ENCODE measurements at places on chromosomes 16 and 17. TPM values are rescaled to one million over a fixed set of nuclear protein-coding genes. Genes with fewer than 3 reads are reported as not detected.
A peak's percentile ranks its signal among the peaks of the same experiment; 100 is the strongest.

- H3K27me3 ChIP-seq: no peaks in the 10 kb centered on the region
- no peak overlapping the region for H3K27ac ChIP-seq
These were observed 26.3 kb downstream of the SMURF2 start for GRCh38 chr17:64635647-64636305.

GRCh38 chr17:40614431-40615067 is 33.1 kb downstream of the SMARCE1 start:
- no peaks in the 10 kb centered on the region for H3K36me3 ChIP-seq
- no peak overlapping the region for H3K27ac ChIP-seq
- H3K27me3 ChIP-seq: no peaks in the 10 kb centered on the region
- no peak overlapping the region for H3K4me3 ChIP-seq

GRCh38 chr17:63928172-63928666 is 3.9 kb downstream of the CD79B start:
- H3K36me3 ChIP-seq: no peaks in the 10 kb centered on the region
- H3K27me3 ChIP-seq: no peaks in the 10 kb centered on the region
- no peak overlapping the region for H3K4me3 ChIP-seq
- DNase-seq: no peak
- no peak overlapping the region for H3K27ac ChIP-seq

- no peak overlapping the region for H3K27ac ChIP-seq
- no peak overlapping the region for H3K4me3 ChIP-seq
- no peaks in the 10 kb centered on the region for H3K4me1 ChIP-seq
These were observed 565.6 kb downstream of the WWOX start for GRCh38 chr16:78664811-78665772.

DNA sequence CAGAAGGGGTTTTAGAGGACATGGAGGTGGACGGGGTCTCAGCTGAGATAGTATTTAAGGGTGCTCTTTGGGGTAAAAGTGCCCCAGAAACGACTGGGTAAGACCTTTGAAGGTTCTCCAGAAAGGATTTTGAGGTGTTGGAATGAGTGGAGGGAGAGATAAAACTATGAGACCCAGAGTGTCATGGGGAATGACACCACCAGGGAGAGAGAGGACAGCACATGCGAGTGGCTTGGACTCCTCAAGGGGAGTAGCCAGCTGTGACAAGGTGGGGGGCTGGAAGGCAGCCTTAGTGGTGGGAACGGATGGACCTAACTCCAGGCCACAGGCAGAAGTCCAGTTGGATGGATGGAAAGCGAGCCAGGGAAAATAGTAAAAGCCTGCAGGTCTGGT is 19.2 kb upstream of the PITPNM3 start:
- peak overlapping the region; percentile 4 for H3K27ac ChIP-seq
- no peaks in the 10 kb centered on the region for H3K36me3 ChIP-seq
- H3K27me3 ChIP-seq: no peaks in the 10 kb centered on the region
- H3K4me1 ChIP-seq: no peaks in the 10 kb centered on the region
- H3K4me3 ChIP-seq: no peak overlapping the region

DNA sequence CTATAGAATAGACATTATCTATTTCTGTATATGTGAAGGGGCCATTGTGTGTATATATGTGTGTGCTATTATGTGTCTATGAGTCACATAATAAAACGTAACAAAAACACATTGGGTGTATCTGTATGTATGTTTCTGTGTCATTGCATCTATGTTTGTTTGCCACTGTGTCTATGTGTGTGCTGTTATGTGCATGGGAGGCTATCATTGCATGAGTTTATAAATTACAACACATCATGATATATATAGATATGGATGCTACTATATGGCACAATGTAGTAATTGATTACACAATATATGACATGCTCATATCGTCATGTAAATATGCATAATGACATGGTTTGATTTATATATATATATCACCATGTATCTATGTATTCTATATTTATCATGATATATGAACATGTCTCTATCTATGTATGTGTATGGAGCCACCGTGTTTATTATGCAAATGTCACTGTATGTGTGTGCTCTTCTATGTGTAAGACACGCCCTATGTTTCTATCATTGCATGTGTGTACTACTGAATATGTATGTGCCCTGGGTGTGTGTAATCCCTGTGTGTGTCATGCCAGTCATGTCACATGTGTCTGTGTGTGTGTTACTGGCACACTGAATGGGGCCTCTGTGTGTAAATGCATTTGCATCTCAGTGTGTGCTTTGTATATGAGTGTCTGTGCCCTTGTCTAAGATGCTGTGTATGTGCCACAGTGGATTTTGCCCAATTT is 1.4 kb upstream of the TSPOAP1 start:
- no peaks in the 10 kb centered on the region for H3K36me3 ChIP-seq
- no peaks in the 10 kb centered on the region for H3K27me3 ChIP-seq
- H3K4me1 ChIP-seq: no peaks in the 10 kb centered on the region
- peak overlapping the region; percentile 49 for H3K4me3 ChIP-seq
- H3K27ac ChIP-seq: no peak overlapping the region

DNA sequence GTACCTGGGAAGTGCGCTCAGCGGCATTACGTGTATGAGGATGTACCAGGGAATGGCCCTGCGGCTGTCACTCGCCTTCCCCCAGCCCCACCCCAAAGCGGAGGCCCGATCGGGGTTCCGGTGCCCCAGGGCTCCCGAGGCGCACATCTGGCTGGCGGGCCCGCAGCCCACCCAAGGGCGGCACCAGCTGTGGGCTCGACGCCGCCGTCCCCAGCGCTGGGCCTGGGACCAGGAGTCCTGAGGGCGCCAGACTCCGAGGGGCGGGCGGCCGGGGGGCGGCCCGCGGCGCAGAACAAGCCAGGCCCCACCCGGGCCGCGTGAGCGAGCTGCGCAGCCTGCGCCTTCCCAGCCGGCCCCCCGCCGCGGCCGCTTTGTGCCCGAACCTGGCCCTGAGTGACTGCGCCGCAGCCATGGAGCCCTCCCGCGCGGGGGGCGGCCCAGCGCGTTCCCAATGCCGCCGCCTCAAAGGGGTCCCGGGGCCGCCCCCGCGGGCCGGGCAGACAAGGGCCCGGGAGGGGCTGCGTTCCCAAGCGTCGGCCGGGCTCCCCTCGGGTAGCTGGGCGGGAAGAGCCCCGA is 17.4 kb downstream of the ZNF423 start:
- H3K36me3 ChIP-seq: no peaks in the 10 kb centered on the region
- no peak for DNase-seq
- H3K4me3 ChIP-seq: peak overlapping the region; percentile 66
- no peaks in the 10 kb centered on the region for H3K27me3 ChIP-seq
- H3K4me1 ChIP-seq: no peaks in the 10 kb centered on the region
- peak overlapping the region; percentile 89 for H3K27ac ChIP-seq

- H3K4me1 ChIP-seq: no peaks in the 10 kb centered on the region
- no peak overlapping the region for H3K27ac ChIP-seq
- no peaks in the 10 kb centered on the region for H3K27me3 ChIP-seq
- DNase-seq: no peak
- H3K4me3 ChIP-seq: no peak overlapping the region
- no peaks in the 10 kb centered on the region for H3K36me3 ChIP-seq
These were observed 133.2 kb upstream of the SOX9 start for GRCh38 chr17:71987634-71988033.

GRCh38 chr16:28208131-28208530 is 3.6 kb downstream of the XPO6 start:
- no peak overlapping the region for H3K27ac ChIP-seq
- no peak for DNase-seq
- no peak overlapping the region for H3K4me3 ChIP-seq
- no peaks in the 10 kb centered on the region for H3K4me1 ChIP-seq

- no peaks in the 10 kb centered on the region for H3K36me3 ChIP-seq
- H3K4me3 ChIP-seq: no peak overlapping the region
- no peaks in the 10 kb centered on the region for H3K27me3 ChIP-seq
- no peaks in the 10 kb centered on the region for H3K4me1 ChIP-seq
- no peak overlapping the region for H3K27ac ChIP-seq
- no peak for DNase-seq
These were observed 45.8 kb downstream of the TNFRSF13B start for GRCh38 chr17:16926061-16926511.

DNA sequence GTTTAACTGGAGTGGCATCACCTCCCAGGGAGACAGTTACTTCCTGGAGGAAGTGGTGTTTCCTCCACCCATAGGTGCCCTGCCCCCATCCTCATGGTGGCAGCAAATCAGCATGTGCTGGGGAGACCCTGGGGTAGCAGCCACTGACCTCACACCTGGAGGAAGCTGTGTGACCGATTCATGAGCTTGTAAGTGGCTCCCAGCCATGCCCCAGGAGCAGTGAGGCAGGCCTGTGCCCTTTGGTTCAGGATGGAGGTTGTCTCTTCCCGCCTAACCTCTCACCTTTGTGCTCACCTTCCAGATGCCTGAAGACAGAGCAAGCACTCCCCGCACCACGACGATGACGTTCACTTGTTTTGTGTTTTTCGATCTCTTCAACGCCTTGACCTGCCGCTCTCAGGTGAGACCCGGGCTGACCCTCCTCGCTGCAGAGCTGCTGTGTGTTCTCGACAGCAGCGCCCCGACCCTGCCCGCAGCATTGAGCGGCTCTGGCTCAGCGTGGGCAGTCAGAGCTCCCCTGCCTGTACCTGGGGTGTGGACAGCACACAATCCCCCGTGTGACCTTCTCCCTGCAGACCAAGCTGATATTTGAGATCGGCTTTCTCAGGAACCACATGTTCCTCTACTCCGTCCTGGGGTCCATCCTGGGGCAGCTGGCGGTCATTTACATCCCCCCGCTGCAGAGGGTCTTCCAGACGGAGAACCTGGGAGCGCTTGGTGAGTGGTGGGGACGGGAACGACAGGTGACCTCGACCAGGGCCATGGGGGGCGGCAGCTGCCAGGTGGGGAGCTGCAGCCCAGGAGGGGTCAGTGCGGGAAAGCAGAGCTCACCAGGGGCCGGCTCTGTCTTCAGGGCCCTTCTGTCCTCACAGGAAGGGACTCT is 42.8 kb downstream of the MEAK7 start:
- H3K4me1 ChIP-seq: no peaks in the 10 kb centered on the region
- no peaks in the 10 kb centered on the region for H3K36me3 ChIP-seq
- H3K27me3 ChIP-seq: no peaks in the 10 kb centered on the region
- H3K27ac ChIP-seq: no peak overlapping the region

KRTAP1-5 gene
- not detected for total RNA-seq

MYO15A gene
- 1.2 TPM for total RNA-seq

SCN4A gene
- 16.7 TPM for total RNA-seq

CCDC78 gene
- 2.9 TPM for total RNA-seq
